ENCODE measurements at places on chromosomes 5 and 9.

DNA sequence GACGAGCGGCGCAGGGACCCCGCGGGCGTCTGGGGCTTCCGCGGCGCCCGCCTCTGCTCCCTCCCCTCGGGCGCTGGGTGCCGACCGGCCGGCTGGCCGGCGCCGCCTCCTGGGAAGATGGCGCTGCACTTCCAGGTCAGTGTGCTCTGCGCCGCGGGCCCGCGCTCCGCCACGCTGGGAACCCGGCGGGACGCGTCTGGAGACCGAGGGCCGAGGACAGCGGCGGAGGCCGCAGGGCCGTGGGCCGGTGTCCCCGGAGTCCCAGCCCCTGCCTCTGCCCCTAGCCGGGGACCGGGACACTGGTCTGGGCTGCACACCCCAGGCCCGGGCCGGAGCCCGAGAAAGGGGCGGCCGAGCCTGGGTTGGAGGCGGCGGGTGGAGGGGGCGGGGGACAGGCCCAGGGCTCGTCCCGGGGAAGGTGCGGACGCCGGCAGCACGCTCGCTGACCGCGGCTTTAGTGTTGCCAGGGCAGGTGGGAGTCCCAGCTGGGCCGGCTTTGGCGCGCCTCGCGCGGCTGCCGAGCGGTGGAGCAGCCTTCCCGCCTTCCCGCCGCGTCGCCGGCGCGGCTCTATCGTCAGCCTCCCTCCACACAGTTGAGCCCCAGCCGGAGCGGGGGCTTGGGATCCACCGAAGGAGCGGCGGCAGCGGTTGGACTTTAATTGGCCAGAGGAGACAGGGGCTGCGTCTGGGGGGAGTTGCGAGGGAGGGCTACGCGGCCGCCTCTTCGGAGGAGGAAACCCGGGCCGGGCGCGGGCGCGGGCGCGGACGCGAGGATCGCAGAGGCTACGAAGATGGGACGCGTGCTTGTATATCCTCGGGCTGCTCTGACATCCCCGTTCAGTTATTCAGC lies at the start of gene RANBP17:
Gene RANBP17 (plus strand): TSS at position 102 of the 850 bp plus-strand sequence.
- DNase-seq: no peak

- no peak for DNase-seq
These were observed 126.9 kb upstream of the MAP3K1 start for GRCh38 chr5:56688402-56688801.

- DNase-seq: no peak
These were observed 144.9 kb downstream of the GIN1 start for GRCh38 chr5:102975045-102975444.

DNA sequence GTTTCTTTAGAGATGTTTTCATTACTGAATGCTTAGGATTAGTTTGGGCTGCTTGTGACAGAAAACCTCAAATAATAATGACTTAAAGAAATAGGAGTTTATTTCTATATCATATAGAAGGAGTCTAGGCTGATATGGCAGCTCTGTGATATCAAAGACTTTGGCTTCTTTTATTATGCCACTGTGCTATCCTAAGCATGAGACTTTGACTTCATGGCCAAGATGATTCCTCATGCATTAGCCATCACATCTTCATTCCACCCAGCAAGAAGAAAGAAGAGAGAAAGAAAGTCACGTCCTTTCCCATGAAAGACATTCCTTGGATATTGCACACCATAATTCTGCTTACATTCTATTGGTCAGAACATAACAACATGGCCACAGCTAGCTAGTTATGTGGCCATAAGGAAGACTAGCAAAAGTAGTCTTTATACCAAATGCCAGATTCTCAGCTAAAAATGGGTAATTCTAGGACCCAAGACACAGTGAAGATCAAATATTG lies 76.2 kb downstream of the DAPK1 start:
- no peak for DNase-seq

- no peak for DNase-seq
These were observed 271.6 kb upstream of the MAP3K1 start for GRCh38 chr5:56543441-56544388.

DNA sequence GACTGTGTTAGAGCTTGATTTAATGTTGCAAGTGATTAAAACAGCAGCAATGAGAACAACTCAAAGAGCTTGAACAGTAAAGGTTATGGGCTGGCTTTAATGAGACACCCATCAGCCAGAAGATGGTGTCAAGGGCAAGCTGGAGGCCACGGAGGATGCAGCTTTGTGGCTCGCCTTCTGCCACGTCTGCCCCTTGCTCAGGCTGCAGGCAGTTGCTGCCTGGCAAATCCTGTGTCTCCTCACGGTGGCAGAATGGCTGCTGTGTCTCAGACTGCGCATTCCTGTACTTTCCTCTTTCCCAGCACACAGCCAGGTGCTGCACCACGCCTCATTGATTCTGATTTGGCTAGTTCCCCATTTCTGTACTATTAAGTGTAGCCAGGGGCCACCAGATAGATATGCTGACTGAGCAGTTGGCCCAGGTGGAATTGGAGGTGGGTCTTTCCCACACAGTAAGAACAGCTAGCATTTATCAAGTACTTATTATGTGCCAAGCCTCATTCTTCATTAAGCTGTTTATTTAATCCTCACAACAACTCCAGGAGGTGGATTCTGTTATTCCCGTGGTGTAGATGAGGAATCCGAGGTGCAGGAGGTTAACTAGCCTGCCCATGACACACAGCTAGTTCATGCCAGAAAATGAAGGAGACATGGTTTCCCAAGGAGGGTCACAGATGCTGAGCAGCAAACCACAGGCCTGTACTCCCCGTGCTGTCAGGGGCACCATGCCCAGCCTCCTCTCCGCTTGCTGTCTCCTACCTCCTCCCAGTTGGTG lies 3.5 kb downstream of the NXNL2 start:
- DNase-seq: no peak

GRCh38 chr5:103525361-103525760 lies 37.2 kb downstream of the NUDT12 start:
- no peak for DNase-seq

DNA sequence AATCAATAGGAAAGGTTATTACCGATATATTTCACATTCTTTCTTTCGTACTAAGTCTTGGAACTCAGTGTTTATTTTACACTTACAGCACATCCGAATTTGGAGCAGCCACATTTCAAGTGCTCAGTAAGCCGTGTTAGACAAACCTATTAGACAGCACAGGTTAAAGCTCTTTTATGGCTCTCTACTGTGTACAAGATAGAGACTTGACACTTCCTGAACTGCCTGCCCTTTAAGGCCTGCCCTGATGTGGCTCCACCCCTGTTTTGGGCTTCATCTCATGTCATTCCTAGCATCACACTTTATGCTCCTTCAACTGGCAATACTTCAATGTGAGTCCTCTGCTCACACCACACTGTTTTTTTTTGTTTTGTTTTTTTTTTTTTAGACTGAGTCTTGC lies 23.5 kb upstream of the SUSD1 start:
- no peak for DNase-seq

- DNase-seq: no peak
These were observed 12.0 kb downstream of the IFNE start for GRCh38 chr9:21470126-21470525.

DNA sequence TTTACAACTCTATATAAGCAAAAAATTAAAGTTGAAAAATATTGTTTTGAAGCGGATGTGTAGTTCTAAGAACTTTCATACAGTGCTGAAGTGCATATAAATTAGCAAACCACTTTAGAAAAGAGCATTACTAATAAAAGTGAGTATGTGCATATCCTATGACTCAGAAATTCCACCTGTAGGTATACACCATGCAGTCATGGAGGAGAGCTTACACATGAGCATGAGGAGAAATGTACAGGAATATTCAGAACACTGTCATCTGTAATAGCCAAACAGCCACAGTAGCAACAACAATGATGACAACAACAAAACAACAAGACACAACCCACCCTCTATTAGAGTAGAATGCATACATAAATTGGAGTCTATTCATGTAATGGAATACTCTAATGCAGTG lies 138.2 kb upstream of the ARRDC3 start:
- no peak for DNase-seq

DNA sequence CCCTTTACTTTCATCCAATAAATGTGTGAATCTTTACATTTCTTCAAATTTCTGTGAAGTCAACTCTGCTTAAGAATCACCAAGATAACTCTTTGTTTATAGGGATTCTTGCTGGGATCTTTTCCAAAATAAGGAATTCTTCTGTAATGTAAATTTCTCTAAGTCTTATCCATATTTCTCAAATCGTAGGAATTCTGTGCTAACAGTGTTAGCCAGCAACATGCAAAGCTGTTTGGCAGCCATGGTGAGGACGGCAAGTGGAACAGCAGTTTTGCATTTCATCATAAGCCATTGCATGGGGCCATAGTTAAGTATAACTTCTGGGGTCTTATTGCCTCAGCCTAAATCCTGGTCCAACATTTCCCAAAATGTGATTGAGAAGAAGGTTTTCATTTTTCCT lies 310.5 kb upstream of the PRR16 start:
- DNase-seq: no peak

- no peak for DNase-seq
These were observed 14.3 kb downstream of the IL5 start for GRCh38 chr5:132528866-132529634.

GRCh38 chr5:81265101-81265500 lies 32.0 kb downstream of the CKMT2 start:
- DNase-seq: no peak

DNA sequence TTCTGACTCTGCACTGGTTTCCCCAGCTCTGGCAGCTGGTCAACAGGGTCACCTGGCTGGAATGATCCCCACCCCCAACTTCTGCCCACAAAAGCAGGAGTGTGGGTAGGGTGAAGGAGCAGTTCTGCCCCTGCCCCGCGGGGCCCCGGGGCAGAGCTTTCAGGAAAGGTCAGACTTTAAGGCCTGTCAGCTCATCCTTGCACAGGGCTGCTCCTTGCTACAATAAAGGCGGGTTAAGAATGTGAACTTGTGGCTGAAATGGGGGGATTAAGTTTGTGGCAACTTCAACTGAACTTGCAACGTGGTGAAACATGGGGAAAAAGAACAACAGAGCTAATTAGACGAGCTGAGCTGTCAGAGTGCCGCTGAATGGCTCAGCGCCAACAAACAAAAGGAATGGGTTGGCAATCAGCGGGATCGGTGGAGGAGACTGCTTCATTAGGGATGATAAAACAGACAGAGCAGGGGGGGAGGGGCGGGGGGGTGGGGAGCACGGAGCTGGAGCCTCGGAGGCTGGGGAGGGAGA lies 50.8 kb downstream of the CRB2 start:
- no peak for DNase-seq

DNA sequence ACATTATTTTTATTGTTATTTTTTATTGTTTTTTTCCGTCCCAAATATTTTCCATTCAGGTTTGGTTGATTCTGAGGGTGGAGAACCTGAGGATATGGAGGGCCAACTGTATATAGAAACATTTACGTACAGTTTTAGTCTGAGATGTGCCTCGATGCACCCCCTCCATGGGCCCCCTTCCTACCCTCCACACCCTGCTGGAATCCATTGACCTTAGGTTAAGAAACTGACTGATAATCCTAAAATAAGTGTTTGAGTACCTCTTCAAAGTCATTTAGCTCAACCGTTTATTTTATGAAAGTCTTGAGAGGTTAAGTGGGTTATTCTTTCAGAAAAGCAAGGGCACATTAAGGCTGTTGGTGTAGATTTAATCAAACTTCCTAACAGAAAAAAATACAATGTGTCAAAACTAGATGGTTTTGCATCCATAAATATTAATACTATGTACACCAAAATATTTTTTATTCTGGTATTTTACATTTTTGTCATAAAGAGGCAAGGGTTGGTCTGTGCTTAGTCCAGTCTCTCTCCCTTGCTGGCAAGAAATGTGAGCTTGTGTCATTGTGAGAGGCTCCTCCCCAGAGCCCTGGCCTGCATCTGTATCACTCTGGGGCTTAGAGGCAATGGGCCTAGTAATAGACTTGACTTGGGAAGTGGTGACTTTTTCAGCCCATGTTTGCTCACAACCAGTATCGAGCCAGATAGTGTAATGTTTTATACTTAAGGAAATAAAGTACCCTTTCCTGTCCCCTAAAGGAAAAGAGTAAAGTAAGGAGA lies 15.7 kb downstream of the MTRR start:
- DNase-seq: no peak

GRCh38 chr5:109691996-109692395 lies 2.3 kb downstream of the MAN2A1 start:
- no peak for DNase-seq

GRCh38 chr5:115472271-115473025 lies 72.1 kb downstream of the FEM1C start:
- no peak for DNase-seq

DNA sequence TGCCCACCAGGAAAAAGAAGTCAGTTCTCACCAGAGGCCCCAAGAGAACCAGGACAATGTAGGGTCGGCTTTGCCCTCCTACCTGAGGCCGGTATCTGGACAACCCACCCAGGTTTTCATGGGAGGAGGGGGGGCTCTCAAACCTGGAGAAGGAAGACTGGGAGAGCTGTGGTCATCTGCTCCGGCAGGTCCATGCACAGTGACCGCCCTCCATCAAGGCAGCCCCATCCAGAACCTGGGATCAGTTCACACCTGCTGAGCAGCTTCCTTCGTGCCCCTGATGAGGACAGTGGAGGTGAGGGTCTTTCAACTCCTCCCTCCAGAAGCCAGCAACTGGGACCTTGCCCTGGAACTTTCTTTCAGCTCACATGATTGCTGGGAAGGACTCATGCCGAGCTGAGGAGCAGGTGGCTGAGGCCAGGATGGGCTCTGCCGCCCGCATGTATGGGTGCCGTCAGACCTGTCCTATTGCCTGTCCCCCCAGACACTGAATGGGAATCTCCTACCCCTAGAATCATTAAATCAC lies 20.8 kb upstream of the FIBCD1 start:
- DNase-seq: no peak

DNA sequence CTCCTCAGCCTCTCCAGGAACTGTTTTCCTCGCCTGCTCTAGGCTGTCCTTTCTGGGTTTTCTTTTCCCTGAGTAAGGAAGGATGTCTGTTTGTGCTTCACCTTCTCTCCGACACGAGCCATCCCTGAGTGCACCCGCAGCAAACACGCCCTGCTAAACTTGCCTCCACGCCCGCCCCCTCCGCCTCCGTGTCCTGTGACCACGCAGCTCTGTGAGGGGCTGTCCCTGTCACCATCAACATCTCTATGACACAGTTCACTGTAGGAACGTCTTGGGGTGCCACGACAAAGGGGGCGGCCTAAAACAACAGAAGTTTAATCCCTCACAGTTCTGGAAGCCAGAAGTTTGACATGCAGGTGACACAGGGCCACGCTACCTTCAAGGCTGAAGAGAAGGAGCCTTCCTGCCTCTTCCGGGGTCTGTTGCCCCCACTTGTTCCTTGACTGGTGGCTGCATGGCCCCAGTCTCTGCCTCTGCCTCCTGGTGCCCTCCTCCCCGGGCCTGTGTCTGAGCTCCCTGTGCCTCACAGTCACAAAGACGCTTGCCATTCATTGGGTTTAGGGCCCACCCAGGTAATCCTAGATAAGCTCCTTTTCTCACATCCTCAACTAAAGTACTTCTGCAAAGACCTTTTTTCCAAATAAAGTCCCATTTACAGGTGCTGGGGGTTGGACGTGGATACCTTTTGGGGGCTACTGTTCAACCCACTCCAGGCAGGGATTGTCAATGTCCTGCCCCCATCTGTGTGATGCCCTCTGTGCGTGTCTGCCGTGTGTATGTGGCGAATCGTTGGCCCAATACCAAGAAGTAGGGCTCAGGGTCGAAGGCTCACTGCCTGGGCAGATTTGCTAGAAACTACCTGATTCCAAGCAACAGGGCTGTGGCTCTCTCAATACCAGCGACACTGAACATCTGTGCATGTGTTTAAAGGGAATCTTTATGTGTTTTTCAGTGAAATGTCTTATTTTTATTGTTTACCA lies 39.7 kb downstream of the IRX2 start:
- no peak for DNase-seq

- DNase-seq: no peak
These were observed 64.9 kb downstream of the FAM170A start for GRCh38 chr5:119694284-119694683.
